ENCODE measurements at places on chromosomes 13 and 19.

DNA sequence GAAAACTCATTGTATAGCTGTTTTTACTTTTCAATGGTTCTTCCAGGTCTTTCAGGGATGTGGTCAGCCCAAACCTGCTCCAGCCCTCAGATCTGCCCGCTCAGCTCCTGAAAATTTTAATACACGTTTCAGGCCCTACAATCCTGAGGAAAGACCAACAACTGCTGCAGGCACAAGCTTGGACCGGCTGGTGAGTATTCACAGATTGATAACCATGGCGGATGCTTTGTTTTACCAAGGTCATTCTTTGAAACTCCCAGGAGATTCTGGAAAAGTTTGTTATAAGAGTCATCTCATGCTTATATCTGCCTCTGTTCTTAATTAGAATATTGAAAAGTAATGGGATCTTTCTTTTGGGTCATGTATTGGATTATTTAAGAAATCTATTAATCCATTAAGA, 173.5 kb downstream of the DCT start:
- no peak for DNase-seq

GRCh38 chr19:39599116-39599515, 3.2 kb upstream of the LGALS13 start:
- DNase-seq = peak; percentile 16

GRCh38 chr13:34356686-34357434, 538.9 kb downstream of the RFC3 start:
- DNase-seq = no peak

GRCh38 chr19:18790566-18791314, at the start of gene COMP:
Gene COMP, minus strand, starts transcription at chr19:18791305. Its CDS starts 36 bp downstream, at chr19:18791269.
- no peak for DNase-seq

- no peak for DNase-seq
Observed at GRCh38 chr19:30450835-30451321, 78.7 kb downstream of the ZNF536 start.

DNA sequence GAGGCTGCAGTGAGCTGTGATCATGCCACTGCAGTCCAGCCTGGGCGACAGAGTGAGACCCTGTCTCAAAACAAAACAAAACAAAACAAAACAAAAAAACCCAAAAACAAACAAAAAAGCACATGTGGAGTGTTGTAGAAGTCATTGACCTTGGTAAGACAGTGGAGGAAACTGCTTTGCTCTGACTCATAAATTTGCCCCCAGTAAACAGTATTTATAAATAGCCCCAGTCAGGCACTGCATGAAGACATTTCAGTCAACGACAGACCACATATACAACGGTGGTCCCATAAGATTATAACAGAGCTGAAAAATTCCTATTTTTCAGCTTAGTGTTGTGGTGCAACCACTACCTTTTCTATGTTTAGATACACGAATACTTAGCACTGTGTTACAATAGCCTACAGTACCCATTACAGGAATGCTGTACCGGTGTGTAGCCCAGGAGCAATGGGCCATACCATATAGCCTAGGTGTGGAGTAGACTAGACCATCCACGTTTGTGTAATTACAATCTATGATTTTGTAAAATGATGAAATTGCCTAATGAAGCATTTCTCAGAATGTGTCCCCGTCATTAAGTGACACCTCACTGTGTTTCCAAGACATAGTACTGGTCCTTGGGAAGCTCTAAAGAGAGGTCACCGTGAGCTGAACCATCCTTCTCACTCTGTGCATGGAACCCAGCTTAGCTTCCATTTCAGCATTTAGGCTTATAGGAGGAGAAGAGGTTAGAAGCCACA, 1.1 kb downstream of the ARL11 start:
- no peak for DNase-seq

- no peak for DNase-seq
Observed at GRCh38 chr13:26563713-26564112, 6.2 kb downstream of the WASF3 start.

- DNase-seq = no peak
Observed at GRCh38 chr13:73935991-73936390, 198.2 kb downstream of the KLF12 start.

DNA sequence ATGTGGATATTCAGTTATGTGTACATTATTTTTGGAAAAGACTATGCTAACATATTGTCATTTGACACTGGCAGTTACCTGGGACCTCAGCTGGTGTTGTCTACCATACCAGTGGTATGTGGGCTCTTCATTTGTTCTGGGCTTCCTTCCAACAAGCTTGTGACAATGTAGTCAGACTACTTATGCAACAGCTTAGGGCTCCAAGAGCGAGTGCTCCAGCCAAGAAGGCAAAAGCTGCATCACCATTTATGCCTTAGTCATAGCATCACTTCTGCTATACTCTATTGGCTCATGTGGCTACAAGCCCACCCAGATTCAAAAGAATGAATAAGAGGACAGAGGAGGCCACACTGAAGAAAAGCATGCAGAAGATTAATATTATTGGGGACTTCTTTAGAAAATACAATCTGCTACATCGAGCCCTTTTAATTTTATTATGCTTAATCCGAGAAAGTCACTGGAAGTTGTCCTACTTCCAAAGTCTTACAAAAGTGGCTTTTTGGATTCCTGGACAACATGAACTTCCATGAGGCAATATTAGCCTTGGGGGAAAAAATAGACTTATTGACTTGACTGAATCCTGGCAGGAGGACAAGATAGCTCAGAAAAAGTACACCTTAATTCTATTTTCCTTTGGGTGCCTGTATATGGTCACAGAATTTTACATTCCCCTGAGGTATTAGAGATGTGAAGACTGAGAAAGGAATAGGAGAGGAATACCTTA, 529.4 kb upstream of the HTR2A start:
- peak; percentile 44 for DNase-seq

GRCh38 chr19:33311326-33311682, 9.0 kb upstream of the CEBPA start:
- DNase-seq = no peak

- peak; percentile 32 for DNase-seq
Observed at GRCh38 chr19:44904426-44904994, 1.1 kb upstream of the APOE start.

DNA sequence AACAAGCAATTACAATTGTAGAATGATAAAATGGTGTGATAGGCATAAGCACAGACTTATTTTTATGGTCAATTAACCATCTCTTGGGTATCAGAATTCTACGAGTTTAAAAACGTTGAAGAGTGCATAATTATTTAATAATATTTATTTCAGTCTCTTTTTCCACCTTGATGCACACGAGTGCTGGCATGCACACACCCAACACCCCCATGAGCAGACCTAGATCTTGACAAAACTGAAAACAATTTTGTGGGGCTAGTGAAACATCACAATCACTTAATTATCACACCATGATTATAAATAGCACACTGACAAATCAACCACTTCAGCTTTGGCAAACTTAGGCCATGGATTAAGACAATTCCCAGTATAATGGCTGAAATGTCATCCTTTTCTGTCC, 61.0 kb upstream of the RFC3 start:
- DNase-seq = no peak

DNA sequence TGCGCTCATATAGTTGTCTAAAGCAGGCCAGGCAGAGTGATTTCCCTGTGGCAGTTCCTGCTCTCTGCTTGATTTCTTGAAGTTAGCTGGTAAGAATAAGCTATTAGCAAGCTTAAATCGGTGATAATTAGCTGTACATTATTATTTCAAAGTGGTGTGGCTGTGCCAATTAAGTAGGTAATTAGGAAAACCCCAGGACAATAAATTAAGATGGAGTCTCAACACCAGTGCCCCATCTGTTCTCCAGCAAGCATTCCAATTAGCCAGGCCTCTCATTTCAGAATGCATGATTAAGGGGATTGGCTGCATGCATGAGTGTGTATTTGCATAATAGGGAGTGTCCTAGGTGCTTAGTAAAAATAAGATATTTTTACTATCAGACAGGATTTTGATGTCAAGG, 342.3 kb downstream of the GPC5 start:
- no peak for DNase-seq

DNA sequence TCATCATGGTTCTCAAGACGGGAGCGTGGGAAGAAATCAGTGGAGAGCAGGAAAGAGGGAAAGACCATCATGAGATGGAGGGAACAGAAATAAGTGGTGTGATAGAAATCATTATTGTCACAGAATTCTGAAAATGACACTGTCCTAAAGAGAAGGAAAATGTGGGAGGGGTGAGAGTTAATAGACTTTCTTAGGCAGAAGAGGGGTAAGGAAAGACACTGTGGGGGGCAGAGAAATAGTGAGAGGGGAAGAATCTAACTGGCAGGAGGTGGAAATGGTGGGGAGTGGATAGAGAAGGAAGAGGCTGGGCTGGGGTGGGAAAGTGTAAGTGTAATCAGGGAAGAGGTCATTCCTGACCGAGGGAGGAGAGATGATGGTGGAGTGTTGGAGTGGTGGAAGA, 3.2 kb downstream of the PINLYP start:
- no peak for DNase-seq

DNA sequence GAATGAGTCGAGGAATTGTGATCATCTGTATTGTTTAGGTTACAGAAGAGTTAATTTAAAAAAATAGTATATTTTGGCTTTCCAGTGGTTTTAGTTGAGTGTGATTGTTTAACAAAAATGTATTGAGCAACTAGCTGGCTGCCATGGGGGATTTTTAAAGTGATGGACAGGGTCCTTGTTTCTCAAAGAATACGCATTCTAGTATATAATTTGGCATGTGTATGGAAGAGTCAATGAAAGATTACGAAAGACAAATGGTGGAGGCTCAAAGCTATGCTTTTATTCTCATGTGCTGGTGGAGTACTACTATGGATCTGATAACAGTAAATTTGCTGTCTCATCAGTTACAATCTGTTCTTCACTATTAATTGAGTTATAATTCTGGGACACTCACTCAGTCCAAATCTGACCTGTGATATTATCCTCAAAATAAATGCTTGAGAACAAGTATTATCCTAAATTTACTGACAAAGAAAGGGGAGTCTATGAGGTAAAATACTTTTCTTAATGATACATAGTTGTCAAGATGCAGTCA, 240.0 kb downstream of the GPC6 start:
- no peak for DNase-seq

- DNase-seq = peak; percentile 52
Observed at GRCh38 chr13:41995946-41996345, 35.0 kb upstream of the VWA8 start.

- no peak for DNase-seq
Observed at GRCh38 chr13:100254002-100254401, 165.1 kb downstream of the PCCA start.

GRCh38 chr13:71149498-71150363, 717.3 kb downstream of the DACH1 start:
- no peak for DNase-seq

DNA sequence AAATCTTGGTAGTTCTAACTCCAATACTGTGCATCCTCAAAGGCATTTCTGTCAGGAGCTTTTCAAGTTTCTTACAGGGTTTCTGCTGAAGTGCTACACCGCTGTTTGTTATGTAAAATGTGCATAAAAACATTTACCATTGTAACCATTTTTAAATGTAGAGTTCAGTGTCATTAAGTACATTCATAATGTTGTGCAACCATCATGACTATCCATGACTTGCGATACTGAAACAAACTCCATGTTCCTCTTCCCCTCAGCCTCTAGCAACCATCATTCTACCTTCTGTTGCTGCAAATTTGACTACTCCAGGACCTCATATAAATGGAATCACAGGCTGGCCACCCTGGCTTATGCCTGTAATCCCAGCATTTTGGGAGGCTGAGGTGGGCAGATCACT, 14.4 kb upstream of the SLC25A42 start:
- peak; percentile 68 for DNase-seq

DNA sequence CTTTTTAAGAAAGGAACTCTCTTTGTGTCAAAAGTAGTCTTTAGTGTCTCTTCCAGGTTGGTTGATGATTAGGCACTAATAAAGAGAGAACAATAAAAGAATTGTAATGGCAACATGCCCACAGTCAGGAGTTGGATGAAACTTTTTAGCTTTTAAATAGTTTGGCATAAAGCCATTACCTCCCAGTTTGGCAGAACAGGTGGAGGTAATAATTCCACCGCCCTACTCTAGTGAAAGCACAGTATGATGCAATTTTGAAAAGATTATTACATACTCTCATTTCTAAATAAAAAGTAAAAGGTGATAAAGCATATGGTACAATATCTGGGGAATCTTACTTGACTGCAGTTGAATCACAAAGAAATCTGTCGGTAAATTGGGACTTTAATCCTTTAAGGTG, 497.6 kb downstream of the SUCLA2 start:
- no peak for DNase-seq

GRCh38 chr13:39038569-39039030, 344 bp downstream of the NHLRC3 start:
- no peak for DNase-seq

DNA sequence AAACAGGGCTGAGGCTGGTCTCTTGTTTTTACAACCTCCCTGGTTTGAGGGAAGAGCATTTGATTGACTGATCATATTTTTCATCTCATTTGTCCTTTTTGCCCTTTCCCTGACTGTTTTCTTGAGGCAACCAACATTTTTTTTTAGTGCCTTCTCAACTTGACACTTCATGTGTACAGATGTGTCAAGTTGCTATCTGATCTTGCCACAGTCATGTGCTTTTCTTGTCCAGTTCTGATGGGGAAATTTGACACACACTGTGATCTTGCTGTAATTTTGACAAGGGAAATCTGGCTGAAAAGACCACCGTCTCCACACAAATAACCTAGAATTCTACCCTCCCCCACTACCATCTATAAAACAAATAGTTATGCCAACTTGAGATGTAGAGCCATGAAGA, 329.6 kb downstream of the KCTD12 start:
- DNase-seq = no peak

- no peak for DNase-seq
Observed at GRCh38 chr13:95349267-95349666, 48.0 kb upstream of the ABCC4 start.

DNA sequence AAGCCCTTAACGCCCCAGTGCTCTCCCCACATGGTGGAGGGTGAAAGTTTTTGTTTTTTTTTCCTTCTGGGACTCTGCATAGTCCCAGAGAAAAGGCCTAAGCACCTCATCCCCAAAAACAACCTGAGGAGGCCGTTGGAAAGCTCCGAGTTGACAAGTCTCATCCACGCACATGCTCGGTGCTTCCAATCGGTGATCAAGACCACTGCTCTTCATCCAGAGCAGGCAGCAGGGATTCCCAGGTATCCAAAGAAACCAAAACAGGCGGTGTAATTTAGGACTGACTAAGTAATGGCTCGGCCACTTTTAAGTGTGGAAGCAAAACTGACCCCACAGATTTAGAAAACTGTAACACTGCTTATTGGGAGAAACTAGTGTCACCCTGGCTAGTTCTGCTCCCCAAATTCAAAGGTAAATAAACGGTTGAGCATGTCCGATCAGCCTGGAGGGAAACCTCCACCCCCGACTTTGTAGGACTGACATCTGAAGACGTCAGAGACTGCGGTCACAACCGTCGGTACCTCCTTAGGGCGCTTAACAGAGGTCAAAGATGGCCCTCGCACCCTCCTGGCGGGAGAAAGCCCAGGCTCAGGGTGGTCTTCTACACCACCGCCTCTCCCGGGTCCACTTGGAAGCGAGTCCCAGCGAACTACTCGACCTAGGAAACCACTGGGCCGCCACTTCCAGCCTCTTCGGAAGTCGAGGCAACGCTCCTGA, 997 bp upstream of the ZNF446 start:
- DNase-seq = no peak

- DNase-seq = no peak
Observed at GRCh38 chr19:48687776-48688175, 8.0 kb upstream of the FUT2 start.

All from MV-4-11 (cell line).